ENCODE measurements at places on chromosomes 4 and X.

- DNase-seq = no peak
Observed at GRCh38 chrX:48491809-48492208, 15.8 kb downstream of the FTSJ1 start.

DNA sequence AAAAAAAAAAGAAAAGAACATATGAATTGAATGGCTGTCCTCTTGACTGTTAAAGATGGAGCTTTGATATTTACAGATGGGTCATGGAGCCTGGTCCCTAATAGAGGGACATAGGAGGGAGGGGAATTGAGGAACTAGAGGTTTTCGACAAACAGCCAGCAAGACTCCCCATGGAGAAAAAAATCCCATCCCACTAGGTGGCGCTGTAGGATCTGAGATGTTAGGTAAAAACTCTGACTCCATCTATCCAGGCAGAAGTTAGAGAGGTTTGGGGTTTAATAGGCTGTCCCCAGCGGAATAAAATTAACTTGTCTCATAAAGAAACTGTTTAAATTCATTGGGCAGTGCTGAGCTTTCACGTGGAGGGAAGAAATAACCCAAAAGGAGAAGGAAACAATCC is 45.9 kb downstream of the HMGB2 start:
- peak; percentile 68 for DNase-seq

GRCh38 chrX:2566055-2566454 is 65.3 kb upstream of the DHRSX start:
- no peak for DNase-seq

GRCh38 chr4:7901311-7901885 is 38.3 kb downstream of the AFAP1 start:
- DNase-seq = no peak

GRCh38 chr4:42570221-42570620 is 86.7 kb downstream of the ATP8A1 start:
- DNase-seq = no peak

DNA sequence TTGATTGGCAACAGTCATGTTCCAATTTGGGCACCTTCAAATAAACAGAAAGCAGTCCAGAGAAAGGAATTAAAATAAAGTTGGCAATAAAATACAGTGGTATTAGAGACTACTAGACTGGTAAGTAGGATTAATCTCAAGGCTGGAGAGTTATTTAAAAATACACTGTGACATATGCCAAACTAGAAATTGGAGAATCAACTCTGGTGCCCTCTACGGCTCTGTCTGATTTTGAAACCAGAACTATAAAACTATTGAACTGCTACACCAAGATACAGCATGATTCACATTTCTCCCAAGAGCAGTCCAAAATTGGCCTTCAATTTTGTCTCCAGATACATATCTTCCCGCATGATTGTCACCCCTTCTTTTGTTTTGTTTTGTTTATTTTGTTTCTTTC is 78.7 kb upstream of the FAM47B start:
- DNase-seq = no peak

- no peak for DNase-seq
Observed at GRCh38 chr4:98656886-98657285, 1.5 kb downstream of the TSPAN5 start.

DNA sequence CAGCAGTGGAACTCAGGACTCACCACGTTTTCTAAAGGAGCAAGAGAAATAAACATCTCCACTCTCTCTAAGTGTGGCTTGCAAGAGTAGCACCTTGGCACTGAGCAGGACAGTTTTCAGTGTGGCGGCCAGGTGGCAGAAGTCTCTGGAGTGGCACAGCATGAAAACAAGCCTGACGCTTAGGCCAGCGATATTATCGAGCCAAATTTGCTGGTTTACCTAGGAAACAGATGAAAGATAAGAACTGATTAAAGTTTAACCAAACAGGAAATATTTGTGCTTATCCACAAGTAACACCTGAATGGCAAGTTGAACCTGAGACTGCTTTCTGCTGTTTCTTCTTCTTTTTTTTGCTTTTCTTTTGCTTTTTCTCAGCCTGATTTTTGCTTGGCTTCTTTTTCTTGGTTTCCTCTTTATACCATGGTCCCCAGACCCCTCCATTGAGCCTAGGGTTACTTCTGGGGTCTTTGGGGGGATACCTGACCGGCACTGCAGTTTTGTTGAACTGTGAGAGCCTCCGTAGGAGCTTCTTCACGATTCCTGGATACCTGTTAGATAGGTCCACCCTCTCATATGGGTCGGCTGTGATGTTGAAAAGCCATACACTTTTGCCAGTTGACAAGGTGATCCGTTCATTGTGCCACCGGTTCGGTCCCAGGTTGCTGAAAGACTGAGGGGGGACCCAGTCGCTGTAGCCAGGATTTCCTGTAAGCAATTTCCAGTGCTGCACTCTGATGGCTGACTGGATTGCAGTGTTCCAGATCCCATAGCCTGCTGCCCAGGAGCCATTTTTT is 77.3 kb downstream of the ARSJ start:
- DNase-seq = peak; percentile 51

DNA sequence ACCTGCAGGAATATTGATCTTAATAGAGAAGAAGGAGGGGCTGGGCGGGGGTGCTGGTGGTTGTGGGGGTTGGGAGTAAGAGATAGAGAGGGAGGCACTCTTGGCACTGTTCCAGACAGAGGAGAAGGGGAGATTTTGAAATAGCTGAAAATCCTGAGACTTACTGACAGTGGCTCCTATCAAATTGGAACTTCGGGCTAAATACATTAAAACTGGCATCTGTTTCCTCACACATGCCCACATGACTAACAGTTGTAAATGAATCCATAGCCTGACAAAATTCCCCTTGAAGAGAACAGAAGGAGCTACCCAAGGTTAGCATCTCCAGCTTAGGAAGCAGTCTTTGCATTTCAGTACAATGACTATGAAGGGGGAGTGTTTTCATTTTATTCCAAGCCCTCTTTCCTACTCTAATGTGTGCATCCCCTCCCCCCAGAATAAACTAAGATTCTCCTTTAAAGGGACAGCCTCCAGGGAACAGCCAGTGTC is 1.4 kb downstream of the DCX start:
- no peak for DNase-seq

- no peak for DNase-seq
Observed at GRCh38 chrX:100674705-100675104, 30.7 kb downstream of the SRPX2 start.

GRCh38 chr4:68152411-68152810 is 22.7 kb upstream of the TMPRSS11F start:
- no peak for DNase-seq

- DNase-seq = no peak
Observed at GRCh38 chrX:17967888-17968287, 106.8 kb upstream of the RAI2 start.

- no peak for DNase-seq
Observed at GRCh38 chrX:112094729-112095128, 12.2 kb upstream of the TRPC5 start.

DNA sequence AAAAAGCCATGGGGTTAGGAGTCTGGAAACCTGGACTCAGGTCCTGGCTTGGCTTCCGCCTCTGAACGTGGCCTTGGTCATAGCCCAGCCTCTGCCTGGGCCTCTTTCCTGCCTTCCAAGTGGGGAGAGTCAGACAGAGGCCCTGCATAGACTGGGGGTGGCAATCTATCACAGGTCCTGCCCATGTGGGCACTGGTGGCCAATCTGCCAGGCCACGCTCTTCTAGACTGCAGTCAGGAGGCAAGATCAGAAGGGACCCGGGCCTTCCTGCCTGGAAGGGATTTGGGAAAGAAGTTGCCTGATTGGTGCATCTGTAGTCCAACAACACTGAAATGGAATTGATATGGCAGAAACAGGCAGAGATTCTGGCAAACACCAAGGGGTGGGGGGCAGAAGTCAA is 46.1 kb downstream of the CNGA2 start:
- no peak for DNase-seq

- DNase-seq = no peak
Observed at GRCh38 chr4:73919691-73920090, 50.5 kb downstream of the CXCL1 start.

DNA sequence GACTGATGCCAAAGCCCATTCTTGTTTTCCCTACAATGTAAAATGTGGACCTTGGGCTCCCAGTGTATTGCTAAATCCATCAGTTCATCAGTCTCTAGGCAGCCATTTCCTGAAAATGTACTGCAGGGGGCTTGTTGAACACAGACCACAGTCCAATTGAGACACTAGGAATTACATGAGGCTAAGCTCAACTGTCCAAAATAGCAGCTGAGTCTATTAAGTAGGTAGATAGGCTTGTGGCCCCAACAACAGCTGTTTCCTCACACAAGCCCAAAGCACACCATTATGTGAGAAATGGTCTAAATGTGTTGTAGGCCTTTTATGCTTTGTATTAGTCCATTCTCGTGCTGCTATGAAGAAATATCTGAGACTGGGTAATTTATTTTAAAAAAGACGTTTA is 60.0 kb upstream of the PAK3 start:
- DNase-seq = no peak

DNA sequence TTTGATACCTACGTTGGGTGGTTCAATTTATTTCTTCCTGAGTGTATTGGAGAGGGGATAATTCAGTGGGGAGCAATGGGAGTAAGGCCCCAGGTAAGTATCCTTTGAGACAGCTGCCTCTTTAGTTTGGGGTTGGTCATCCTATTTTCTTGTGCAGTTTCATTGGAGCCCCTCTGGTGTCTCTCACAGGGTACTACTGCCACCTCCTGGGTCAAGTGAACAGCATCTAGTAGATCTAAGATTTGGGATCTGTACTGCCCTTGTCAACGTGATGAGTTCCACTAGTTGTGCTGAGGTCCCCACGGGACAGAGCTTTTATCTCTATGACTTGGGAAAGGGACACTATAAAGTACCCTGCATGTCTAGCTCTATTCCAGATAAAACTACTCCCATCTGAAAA is 80.6 kb downstream of the PBDC1 start:
- peak; percentile 32 for DNase-seq

- no peak for DNase-seq
Observed at GRCh38 chrX:57929373-57929772, 19.1 kb upstream of the ZXDA start.

DNA sequence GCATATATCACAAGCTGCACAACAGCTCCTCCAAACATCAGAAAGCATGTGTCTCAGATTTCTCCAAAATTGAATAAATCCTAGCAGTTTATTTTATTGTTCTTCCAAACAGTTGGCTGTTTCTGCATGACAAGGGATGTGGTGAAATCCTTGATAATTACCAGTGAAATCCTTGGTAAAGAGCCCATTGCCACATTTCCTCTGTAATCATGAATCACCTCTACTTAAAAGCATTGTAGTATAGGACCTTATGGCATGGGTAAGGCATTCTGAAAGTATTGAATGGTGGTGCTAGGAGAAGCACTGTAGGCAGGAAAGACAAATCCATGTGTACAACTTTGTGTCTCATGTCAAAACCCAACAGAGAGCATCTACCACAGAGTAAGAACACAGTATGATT is 135.8 kb upstream of the NDST3 start:
- DNase-seq = no peak
